ENCODE measurements at places on chromosomes 13 and 19.
A peak's percentile ranks its signal among the peaks of the same experiment; 100 is the strongest.

DNA sequence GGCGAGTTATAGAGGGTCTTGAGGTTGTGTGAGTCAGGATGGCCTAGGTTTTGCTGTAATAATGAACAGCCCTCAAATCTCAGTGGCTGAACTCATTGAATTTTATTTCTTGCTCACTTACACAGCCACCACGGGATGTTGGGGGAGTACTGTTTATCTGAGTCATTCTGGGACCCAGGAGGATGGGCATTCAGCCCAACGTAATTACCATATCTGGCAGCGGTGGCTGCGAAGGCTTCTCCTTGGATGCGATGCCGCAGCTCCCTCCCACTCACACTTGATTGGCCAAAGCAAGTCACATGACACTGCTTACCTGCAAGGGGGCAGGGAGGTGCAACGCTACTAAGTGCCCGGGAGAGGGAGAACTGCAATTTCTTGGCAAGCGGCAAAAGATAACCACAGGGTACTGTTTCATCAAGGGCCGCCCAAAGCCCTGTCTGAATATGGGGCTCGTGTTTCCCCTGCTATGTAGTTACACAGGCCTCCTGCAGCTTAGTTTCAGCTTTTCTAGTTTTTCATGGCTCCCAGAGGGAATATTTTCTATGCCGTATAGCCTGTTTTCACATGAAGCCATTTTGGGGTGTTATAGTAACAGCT, 19.9 kb downstream of the ZSWIM9 start:
- peak; percentile 44 for DNase-seq

DNA sequence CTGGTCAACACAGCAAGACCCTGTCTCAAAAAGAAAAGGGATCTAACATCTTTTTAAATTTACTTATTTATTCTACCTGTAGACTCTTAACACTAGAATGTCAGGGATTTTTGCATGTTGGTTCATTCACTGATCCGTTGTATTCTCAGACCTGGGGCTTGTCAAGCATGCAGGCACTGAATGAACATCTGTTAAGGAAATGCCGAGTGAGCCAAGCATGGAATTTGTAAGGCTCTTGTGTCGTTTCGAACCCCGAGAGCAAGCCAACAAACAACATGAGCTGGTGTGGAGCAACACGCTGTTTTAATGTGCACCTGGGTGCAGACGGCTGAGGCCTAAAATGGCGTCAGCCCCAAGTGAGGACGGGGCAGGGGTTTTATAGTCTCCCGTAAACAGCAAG, 10.0 kb upstream of the OR1M1 start:
- no peak for DNase-seq

- DNase-seq = no peak
These were observed 162.9 kb upstream of the NBEA start for GRCh38 chr13:34779171-34779570.

- no peak for DNase-seq
These were observed 6.2 kb downstream of the RPS19 start for GRCh38 chr19:41866284-41866683.

DNA sequence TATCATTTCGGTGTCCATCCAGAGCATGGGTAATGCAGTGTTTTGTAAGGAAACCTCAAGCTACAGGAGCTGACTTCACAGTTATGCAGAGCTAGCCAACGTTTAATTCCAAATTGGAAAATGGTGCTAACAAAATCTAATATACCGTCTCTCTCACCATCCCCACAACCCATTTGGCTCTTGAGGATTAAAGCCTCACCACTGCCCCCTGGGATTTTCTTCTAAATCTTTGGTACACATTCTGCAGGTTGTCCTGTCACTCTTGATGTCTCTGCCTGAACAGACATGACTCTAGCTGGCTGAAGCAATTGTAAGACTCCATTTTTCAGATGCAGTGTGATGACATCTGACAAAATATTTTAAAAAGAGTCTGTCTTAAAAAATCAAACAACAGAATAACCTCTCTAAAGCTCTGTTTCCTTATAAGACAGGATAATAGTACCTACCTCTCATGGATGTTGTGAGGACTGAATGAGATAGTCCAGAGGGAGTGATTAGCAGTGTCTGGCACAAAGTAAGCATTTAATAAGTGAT, 451.8 kb downstream of the SUCLA2 start:
- DNase-seq = no peak

- no peak for DNase-seq
These were observed 289.1 kb downstream of the NDFIP2 start for GRCh38 chr13:79770056-79770455.

GRCh38 chr19:35403116-35403760, 32.4 kb downstream of the GPR42 start:
- no peak for DNase-seq

- DNase-seq = no peak
These were observed 75.6 kb upstream of the KLF5 start for GRCh38 chr13:72983085-72983768.

DNA sequence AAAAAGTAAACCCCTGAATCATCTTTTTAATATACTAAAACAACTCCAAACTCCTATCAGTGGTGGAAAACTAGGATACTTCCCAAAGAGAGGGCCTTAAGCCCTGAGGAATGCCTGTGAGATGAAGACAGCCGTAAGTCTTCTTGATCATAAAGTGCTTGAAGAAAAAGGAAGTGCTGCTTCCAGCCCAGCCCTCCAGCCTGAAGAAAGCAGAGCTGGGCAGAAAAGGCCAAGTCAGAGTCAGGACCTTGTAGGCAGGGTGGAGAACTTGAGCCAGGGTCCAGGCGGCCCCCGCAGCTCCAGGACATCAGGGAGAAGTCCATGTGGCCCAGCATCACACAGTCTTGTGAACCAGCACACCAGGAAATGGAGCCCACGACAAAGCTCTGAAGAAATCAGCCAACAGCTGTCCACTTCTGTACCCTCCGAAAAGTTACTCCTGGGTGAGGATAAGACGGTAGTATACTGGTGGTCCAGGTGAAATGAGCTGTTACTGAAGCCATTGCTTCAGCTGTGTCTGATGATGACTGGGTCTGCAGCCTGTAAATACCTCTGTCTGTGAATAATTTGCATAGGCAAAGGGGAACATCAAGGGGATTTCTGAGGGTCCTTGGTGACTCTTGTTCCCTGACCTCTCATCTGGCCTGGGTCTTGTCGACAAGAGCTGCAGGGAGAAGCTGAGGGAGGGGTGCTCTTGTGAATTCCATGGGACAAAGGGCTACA, 18.7 kb upstream of the CRYL1 start:
- DNase-seq = no peak

- DNase-seq = no peak
These were observed 60.8 kb upstream of the IPO5 start for GRCh38 chr13:97892717-97893116.

GRCh38 chr13:23578411-23579071, 8.3 kb downstream of the TNFRSF19 start:
- DNase-seq = peak; percentile 67

DNA sequence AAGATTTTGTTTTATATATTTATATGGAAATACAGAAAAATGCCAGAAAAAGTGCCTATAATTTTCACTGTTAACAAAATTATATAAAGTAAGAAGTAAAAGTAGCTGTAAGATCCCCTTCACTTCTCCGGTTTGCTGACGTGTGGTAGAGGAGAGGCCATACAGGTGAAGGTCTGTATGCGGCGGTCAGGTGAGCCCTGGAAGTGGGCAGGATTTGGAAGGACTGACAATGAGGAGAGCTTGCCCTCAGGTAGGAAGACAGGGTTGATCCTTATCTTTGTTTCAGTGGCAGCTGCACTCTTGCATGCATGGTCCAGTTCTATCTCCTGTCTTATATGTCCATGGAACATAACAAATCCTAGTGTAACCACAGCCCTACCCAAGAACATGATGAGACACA, 16.9 kb upstream of the TFDP1 start:
- DNase-seq = no peak

GRCh38 chr19:28471731-28472510, 741.0 kb downstream of the UQCRFS1 start:
- no peak for DNase-seq

DNA sequence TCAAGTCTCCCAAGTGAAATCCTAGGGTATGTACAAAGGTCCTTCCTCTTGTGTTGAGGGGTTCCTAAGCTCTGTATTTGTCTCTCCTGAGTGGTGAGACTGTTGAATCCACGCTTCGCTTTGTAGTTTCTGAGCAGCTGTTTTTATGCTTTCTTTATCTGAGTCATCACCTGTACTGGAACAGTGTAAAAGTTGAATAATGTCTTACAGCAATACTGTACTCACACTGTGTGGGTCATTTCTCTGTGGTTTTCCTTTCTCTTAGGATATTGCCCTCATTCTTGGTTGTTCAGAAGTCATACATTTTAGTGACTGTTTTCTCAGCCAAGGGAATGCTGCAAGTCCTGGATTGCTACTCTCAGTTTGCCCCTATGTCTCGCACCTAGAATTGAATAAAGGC, 1596.6 kb downstream of the SLITRK5 start:
- no peak for DNase-seq

DNA sequence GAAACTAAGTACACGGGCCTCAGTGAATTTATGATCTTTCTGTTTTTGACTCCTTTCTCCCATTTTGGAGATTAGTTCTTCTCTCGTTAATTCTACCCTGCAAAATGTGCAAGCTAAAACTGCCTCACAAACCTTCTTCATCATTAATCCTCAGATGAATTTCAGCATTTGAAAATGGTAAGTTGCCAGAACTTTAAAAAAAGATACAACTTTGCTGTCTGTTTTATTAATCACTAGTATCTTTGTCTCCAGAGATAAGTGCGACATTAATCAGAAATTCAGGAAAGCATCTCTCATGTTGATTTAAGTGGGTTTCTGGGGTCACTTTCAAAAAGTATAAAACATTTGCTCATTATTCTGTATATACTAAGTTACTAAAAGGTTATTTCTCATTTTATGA, 227.0 kb upstream of the RXFP2 start:
- DNase-seq = no peak

DNA sequence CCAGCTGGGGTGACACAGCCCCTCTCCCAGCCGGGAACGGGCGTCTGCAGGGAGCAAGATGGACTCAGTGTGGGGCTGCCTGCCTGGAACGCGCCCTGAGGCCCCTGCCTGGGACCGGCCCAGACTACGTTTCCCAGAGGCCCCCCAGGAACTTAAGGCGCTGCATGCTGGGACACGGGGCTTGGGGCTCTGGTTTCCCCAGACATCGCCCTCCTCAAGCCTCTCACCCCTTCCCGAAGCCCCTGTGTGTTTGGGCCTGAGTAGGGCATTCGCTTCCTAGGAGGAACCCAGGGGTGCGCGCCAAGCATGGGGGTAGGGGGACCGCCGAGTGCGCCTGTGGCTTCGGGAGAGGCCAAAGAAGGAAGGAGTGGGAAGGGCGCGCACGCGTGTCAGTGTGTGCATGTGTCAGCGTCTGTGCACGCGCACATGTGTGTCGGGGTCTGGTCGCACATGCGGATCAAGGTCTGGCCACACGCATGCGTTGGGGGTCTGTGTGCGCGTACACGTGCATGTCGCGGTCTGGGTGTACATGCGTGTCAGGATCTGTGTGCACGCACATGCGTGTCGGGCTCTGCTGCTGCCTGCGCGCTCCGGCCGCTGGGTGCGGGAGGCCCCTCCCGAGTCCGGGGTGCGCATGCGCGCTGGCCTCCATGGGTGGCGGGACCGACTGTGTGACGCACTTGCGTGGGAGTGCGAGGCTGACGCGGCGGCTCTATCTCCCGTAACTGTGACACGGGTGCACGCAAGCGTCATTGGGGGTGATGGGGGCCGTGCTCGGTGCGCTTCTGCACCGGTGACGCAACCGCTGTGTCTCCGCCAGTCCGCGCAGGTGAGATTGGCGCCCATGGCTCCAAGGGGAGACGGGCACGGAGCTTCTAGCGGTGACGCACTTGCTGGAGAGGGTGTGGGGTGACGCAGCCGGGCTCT, 16.2 kb downstream of the ZNF331 start:
- peak; percentile 90 for DNase-seq

- DNase-seq = peak; percentile 21
These were observed 72.6 kb upstream of the SERP2 start for GRCh38 chr13:44300895-44301638.

DNA sequence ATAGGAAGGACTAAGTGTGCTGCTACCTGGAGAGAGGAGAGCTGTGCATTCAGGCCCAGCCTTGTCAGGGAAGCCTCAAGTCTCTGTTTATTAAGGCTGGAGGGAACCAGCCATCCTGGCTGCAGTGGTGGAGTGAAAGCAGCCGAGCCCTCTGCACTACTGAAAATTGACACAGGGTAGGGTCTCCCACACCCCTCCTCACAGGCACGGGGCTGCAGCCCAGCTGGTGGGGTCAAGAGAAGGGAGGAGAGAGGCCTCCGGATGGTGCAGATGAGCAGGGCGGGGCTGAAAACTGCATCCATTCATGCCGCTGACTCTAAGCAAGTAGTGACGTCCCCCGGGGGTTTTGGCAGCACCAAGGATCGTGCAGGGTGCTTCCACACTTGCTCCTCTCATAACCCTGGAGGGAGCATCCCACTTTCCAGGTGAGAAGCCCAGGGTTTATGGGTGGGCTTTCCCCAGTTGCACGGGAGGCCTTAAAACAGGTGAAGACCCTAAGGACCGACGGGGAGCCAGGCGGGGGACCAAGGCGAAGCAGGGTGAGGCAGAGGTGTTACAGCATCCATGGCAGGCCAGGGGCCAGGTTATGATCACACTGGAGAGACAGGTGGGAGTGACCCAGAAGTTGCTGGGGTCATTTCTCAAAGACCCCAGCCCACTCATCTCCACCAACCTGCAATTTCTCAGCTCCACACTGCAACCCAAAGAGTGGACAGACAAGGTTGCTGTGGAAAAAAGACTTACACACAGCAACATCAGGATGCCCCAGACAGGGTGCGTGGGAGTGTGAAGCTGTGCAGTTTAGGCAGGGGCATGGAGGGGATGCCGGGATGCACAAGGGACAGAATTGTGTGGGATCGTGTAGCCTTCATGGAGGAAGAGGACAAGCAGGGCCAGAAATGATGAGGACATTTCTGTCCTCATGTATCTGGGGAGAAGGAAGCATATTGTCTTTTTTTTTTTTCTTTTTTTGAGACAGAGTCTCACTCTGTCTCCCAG, 36.8 kb downstream of the VSTM2B start:
- no peak for DNase-seq

- DNase-seq = no peak
These were observed 12.9 kb upstream of the MED26 start for GRCh38 chr19:16640951-16641350.

DNA sequence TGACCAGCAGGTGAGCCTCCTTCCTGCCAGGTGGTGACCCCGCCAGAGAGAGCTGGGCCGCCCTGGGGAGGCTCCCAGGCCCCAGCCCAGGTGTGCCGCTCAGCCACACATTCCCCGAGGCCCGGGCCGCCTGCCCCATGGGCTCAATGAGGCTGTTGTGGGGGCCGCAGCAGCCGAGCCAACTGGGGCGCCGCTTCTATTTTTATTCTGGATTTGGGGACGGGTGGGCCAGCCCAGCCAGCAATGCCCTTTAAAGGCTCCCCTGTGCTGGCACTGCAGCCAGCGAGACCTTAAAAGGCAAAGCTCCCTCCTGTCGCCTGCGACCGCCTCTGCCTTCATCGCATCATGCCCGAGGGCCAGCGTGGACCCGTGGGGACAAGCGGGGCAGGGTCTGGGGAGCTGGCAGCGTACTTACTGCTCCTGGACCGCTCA, 17.7 kb upstream of the CRTC1 start:
- DNase-seq = no peak

GRCh38 chr13:84962141-84962750, 837.0 kb downstream of the SLITRK6 start:
- DNase-seq = no peak

GRCh38 chr13:96398486-96398885, 308.6 kb downstream of the HS6ST3 start:
- DNase-seq = no peak
